ENCODE measurements at places on chromosomes 2 and 18.

- DNase-seq: no peak
Observed at GRCh38 chr2:170530803-170531564, 184.2 kb upstream of the SP5 start.

- no peak for DNase-seq
Observed at GRCh38 chr2:240227538-240228428, 87.3 kb upstream of the OTOS start.

DNA sequence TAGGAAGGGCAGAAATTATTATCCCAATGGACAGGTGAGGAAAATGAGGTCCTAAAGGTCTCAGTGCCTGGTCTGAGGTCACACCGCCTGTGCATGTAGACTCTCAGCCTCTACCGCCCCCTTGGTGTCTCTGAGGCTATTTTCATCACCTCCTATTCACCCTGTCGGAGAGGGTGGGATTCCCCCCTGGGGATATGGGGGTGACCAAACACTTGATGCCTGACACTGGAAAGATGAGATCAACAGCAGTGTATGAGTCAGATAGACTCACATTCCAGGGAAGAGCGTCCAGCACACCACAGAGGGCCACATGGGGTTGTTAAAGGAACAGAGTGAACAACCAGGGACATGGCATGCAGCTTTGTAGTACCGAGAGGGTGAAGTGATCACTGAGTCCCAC is 199.7 kb downstream of the SMAD2 start:
- DNase-seq: peak; percentile 6

- no peak for DNase-seq
Observed at GRCh38 chr2:184452907-184453306, 145.4 kb upstream of the ZNF804A start.

DNA sequence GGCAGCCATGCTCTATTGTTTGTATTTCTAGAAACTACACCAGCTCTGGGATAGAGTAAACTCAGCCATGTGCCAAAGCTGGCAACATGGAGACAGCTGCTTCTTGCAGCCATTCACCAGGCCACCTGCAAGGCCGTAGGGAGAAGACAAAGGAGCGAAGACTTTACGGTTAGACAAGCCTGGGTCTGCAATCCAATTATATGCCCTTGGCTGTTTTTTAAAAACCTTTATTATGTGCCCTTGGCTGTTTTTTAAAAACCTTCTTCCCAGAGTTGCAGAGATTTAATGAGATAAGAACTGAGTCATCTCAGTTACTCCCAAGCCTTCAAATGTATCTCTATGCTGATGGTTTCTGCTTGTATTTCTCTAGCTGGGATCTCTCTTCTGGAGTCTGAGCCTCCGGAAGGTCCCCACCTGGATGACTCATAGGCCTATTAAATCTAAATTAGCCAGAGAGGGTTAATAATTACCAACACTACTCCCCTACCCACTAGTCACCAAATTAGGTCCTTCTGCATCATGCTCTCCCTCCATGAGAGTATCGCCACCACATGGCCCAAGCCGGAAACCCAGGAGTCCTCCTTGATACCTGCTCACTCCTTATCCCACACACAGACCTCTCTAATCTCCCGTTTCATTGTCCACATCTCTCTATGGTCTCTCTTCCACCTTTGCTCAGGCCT is 17.5 kb upstream of the DPP4 start:
- DNase-seq: peak; percentile 72

- no peak for DNase-seq
Observed at GRCh38 chr2:231250146-231250545, 51.7 kb downstream of the ARMC9 start.

GRCh38 chr2:64989982-64990614 is 899 bp downstream of the SLC1A4 start:
- DNase-seq: peak; percentile 21

DNA sequence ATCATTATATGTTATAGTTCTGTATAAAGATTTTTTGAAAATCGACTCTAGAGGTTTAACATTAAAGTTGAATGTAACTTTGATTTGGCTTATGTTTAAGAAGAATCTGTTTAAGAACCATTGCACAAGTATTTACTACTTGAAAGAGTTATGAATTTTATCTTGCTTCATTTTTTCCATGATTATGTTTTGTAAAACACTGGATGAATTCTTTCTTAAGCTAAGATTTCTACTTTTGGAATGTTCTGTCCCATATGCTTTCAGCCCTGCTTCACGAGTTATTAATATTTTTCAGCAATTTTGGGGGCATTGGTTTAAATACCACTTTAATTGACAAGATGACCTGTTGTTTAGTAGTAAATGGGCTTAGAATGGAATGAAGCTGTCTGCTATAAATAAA is 56.7 kb upstream of the STON1 start:
- DNase-seq: no peak

DNA sequence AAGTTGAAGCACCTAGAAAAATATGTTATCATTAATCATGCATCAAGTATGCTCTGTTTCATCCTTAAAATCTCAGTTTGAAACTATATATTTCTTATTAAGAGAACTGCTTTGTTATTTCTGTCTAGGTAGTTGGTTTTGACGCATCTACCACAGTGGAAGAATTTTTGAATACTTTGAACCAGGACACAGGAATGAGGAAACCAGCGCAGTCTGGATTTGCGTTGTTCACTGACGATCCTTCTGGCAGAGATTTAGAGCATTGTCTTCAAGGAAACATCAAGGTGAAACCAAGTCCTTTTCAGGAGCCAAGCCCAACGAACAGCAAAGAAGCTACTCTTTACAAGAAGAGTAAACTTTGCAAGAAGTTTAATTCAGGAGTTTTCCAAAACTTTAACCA is 30.1 kb upstream of the DYNC2LI1 start:
- peak; percentile 41 for DNase-seq

GRCh38 chr2:205535001-205535400 is 147.3 kb upstream of the NRP2 start:
- DNase-seq: no peak

- no peak for DNase-seq
Observed at GRCh38 chr2:58019229-58019628, 27.4 kb upstream of the VRK2 start.

GRCh38 chr2:235513984-235514626 is 20.3 kb downstream of the AGAP1 start:
- DNase-seq: no peak

GRCh38 chr18:41659438-41660130 is 295.4 kb upstream of the PIK3C3 start:
- no peak for DNase-seq

DNA sequence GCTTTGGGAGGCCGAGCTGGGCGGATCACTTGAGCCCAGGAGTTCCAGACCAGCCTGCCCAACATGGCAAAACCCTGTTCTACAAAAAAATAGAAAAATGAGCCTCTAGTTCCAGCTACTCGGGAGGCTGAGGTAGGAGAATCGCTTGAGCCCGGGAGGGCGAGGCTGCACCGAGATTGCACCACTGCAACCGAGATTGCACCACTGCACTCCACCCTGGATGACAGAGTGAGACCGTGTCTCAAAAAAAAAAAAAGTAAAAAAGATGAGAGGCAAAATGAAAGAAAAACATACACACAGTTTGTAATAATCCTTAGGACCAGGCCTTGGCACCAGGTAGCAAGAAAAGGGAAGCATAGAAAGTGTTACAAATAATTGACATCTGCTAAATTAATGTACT is 22.0 kb downstream of the RBM43 start:
- DNase-seq: no peak

DNA sequence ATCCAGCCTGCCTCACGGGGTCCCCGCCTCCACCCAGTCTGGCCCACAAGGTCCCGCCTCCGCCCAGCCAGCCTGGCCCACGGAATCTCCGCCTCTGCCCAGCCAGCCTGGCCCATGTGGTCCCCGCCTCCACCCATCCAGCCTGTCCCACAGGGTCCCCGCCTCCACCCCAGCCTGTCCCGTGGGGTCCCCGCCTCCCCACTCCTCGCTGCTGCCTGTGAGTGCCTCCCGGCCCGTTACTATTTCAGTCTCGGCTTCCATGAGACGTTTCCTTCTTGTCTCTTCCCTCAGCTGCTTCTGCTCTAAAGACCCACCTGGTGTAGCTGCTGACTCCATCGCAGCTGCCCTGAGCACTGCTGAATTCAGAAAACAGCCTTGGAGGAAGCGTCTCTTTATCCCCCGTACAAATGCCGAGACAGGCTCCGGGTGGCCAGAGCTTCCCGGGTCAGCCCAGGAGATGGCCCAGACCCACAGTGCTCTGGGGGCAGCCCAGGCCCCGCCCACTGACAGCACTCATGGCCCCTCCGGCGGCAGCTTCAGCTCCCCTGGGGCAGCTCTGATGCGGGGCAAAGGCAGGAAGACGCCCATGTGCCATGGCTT is 69.8 kb downstream of the NFATC1 start:
- DNase-seq: no peak

DNA sequence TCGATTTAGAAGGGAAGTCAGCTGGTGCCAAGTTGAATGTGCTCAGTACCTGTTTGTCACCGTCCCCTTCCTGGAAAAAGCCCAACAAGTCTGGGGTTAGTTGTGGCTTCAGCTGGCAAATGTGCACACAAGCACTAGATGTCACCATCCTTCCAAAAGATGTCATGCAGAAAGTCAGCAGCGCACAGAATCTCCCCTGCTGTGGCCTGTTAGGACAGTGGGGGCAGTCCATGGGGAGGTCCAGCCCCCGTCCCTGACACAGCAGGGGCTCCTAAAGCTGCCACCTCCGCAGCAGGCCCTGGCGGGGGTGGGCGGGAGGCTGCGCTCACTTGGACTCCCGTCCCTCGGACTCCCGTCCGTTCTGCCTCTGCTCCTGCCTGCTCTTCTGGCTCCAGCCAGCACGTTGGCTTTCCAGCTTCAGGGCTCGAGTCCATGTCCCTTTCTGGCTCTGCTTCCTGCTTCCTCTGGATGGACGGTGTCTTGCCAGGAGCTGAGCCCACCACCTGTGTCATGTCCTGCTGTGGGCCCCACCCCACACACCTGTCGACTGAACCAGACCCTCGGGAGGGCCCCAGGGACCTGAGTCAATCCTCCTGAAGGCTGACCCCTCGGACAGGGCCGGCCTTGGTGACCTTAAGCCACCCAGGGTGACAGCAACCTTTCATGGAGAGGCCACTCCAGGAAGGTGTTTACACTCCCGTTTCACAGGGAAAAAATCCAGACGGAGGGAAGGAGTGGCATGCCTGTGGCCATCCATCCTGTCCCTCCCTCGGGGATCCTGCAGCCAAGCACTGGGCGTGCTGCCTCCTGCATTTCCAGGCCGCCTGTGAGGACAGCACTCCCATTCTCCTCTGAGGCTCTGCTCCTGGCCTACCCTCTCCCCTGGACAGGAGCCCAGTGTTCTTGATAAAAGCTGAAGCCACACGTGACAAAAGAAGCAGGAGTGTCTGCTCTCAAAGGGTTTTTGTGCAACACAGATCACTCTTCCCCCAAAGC is 8.5 kb downstream of the RAB17 start:
- DNase-seq: no peak

DNA sequence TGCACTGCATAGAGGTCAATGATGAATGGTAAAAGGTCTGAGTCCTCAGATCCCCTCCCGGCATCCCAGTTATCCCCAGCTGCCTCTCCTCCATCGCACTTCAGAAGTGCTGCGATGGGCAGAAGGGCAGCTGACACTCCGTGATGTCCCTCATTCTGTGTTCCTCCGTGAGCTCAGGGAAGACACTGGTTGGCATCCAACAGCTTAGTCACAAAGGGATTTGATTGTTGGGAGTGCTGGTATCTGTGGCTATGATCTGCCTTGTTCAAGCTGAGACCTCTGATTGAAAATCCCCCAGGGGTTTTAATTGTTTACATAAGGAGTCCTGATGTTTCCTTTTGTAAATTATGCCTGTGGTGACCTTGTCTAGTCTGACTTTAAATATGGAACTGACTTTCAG is 19.0 kb upstream of the SAG start:
- DNase-seq: no peak

DNA sequence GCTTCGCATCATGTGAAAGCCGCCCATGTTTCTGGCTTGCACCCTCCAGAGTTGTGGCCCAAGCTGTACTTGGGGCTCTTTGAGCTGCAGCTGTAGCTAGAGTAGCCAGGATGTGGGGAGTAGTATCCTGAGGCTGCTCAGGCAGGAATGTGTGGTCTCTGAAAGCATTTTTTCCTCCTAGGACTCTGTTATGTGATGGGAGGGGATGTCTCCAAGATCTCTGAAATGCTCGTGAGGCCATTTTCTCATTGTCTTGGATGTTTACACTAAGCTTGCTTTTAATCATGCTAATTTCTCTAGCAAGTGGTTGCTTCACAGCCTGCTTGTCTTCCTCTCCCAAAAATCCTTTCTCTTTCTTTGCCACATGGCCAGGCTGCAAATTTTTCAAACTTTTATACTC is 687.6 kb downstream of the DCDC2C start:
- no peak for DNase-seq

- no peak for DNase-seq
Observed at GRCh38 chr2:119190321-119191111, 32.0 kb upstream of the C1QL2 start.

DNA sequence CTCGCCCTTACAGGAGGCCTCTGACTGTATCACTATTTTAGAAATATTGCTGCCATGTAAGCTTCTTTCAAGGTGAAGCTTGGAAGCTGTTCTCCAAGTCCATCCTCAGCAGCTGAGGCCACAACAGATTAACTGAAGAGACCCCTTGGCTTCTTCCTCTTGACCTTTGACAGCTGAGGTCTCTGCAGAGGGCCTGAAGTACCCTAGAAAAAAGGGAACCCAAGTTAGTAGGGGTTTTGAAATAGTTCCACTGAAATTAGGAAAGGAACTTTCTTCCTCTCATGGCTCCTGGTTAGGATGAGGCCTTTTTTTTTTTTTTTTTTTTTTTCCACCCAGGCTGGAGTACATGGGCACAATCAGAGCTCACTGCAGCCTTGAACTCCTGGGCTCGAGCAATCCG is 15.5 kb upstream of the IHH start:
- no peak for DNase-seq

GRCh38 chr2:164203131-164203530 is 418.2 kb downstream of the GRB14 start:
- no peak for DNase-seq

GRCh38 chr2:120520929-120521912 is 175.3 kb downstream of the INHBB start:
- no peak for DNase-seq

GRCh38 chr2:190781604-190782198 is 98.9 kb upstream of the GLS start:
- no peak for DNase-seq

GRCh38 chr18:22613058-22613690 is 195.5 kb upstream of the CTAGE1 start:
- DNase-seq: no peak

GRCh38 chr18:9329471-9329870 is 5.1 kb upstream of the TWSG1 start:
- DNase-seq: no peak

DNA sequence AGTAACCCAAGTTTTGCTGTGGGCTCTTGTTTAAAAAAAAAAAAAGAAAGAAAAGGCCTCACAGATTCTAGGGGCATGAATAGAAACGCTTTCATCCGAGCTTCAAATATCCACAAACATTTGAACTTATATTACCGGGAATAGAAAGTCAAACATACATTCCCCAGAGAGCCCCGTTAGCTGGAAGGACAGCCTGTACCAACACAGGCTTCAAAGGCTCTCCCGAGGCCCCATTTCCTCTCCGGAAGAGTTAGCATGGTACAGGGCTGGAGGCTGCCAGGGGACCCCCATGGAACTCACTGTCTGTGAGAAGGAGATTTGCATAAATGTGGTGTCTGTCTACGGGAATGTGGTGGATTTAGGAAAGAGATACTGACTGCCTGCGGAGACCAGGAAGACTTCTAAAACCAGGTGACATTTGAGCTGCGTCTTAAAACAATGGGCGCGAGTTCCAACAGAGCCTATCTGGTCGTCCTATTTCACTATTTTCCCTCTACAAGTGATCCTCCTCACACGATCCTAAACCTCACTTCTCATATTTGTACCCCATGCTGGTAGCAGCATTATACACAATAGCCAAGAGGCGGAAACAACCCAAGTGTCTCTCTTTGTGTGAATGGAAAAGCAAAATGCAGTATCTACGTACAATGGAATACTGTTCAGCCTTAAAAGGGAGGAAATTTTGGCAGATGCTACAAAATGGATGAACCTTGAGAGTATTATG is 820 bp upstream of the MATN3 start:
- no peak for DNase-seq

Data from foreskin keratinocyte (primary cell).